ENCODE measurements at places on chromosomes 3 and 15.

DNA sequence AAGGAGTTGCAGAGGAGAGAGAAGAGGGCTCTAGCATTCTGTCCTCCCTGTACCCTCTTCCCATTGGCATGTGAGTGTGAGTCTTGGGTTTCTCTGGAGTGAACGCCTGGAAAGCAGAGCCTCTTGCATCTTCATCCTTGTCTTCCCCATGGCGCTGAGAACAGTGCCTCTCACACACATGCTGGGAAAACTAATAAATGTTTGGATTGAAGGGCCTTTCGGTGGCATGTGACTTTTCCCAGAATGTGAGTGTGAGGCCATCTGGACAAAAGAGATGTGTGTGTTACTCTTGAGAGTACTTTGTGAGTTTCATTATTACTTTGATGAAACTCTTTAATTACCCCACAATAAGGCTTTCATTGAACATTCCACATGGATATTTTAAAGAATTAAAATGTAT is 122.3 kb downstream of the MITF start:
- DNase-seq, result no peak

DNA sequence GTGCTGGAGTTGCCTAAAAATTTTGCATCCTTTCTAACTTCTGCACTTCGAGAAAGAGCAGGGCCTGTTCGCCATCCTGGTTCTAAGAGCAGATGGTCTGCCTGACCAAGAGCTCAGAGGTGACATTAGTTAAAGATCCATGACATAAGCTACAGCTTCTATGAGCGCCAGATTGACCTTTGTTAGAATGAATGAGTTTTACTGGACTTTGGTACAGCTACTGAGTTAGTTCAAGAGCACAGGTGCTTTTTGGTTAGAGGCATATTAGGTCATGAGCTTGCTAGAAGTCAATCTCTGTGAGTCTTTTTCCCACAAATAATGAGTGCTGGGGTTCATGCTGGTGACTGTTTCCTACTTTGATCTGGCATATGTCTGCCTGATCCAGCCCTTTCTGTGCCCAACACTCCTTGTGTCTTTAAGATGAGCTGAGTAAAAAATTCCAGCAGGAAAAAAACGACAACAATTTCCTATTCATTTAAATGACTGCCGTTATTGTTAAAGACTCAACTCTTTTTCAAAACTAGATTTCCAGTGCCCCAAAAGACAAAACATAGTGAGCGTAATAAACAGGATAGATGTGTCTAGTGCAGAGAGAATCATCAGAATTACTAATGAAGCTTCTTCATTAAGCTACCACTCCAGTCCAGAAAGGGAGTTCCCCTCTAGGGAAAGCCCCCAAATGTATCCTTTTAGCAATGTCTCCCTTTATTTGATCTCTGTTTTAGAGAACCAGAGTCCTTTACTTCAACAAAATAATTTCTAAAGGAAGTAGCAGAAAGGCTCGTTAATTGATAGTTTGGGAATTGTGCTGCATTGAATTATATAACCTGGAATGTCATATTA is 152.9 kb downstream of the SLCO3A1 start:
- DNase-seq, result no peak

- DNase-seq, result no peak
These were observed 141.4 kb downstream of the VPS8 start for GRCh38 chr3:184953401-184953800.

GRCh38 chr15:74835312-74835823 is 7.6 kb downstream of the ULK3 start:
- peak; percentile 30 for DNase-seq

GRCh38 chr3:51338632-51339031 is 46.5 kb upstream of the MANF start:
- DNase-seq, result no peak
